ENCODE measurements at places on chromosomes 5 and 9.
A peak's percentile ranks its signal among the peaks of the same experiment; 100 is the strongest.

GRCh38 chr5:126805063-126805462 lies 28.1 kb downstream of the LMNB1 start:
- peak; percentile 69 for DNase-seq

GRCh38 chr5:20340126-20340525 lies 352.1 kb upstream of the CDH18 start:
- no peak for DNase-seq

DNA sequence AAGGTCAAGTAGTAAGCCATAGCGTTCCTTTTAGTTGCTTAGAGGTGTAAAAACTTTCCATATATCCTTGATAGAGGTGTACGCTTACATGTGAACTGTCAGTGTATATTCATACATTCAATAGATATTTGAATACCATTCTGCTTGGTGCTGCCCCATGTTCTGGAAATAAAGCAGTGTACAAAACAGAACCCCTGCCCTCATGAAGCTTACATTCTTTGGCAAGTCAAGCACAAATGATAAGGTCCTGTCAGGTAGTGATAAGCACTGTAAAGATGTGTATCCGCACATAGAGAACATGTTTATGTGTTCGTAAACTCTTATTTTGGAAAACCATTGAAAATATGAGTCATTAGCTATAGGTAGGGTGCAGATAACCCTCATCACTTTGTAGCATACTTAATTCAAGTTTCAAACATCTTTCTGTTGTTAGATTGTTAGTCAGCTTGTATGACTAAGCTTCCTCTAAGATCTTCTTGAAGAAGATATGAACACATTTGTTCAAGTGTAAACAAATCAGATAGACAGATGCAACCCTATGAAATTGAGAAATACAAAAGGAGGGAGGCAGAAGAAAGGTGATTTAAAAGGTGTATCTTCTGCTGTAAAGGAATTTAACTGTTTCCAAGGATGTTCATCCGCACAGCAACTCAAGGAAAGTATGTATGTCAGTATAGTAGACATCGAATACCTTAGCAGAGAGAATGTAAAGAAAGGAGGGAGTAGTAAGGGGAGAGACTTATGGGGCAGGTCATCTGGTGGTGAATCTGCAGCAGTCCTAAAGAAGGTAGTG lies 1.6 kb downstream of the GTF3C4 start:
- peak; percentile 9 for DNase-seq

GRCh38 chr5:109660301-109660700 lies 29.4 kb upstream of the MAN2A1 start:
- DNase-seq = no peak

GRCh38 chr9:94881454-94881853 lies 155.0 kb downstream of the AOPEP start:
- no peak for DNase-seq

GRCh38 chr9:109513871-109514270 lies 15.8 kb upstream of the PTPN3 start:
- DNase-seq = no peak

- DNase-seq = peak; percentile 94
Observed at GRCh38 chr5:56011835-56012234, 17.1 kb upstream of the IL6ST start.

All from foreskin fibroblast (primary cell).